COR-L47 (cell line): ENCODE measurements at places on chromosomes 5 and 9.

- DNase-seq: no peak
Measured at GRCh38 chr5:159764283-159765134, 151.8 kb upstream of the ADRA1B start.

DNA sequence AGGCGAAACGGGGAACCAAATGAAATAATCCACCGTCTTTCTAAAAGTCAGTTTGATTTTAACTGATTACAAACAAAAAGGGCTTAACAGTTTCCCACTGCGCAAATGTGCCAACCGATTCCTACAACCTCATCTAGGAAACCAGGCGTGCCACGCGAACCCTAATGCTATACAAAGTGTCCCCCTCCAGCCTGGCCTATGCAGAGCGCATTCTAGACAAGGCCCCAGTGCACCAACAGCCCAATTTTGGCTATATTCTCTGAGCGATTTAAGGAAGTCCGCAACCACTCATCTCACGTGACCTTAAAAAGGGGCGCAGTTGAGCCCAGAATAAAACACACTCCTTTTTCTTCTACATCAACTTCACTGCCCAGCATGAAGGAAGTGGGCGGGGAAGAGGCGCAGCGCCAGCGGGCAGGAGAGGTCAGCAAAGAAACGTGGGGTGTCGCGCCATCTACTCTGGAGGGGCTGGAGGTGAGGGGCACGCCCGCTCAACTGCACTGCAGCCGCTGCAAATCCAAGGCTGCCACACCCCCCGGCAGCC is 779 bp downstream of the FAM13B start:
- DNase-seq: no peak

DNA sequence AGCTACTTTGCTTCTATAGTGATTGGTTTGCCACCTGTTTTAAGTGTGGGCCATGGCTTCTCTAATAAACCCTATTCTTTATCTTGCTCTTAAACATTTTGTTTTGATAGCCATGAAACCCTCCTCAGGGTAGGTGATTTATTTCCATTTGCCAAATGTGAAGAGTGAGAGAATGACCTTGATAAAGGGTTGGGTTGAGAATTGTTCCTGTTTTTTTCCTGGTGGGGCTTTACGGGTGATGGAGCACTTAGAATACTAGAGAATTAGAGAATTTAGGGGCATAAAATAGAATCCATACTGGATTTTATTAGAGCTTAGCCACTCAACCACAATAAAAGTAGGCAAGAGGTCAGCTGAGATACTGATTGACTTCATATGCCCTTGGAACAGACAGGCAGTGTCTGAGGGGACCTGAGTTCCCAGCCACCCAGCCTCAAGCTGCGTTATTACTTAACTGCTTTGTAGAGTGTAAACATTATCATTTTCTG is 68.9 kb downstream of the COMMD10 start:
- DNase-seq: no peak

- no peak for DNase-seq
Measured at GRCh38 chr5:170254056-170254455, 21.3 kb downstream of the C5orf58 start.

DNA sequence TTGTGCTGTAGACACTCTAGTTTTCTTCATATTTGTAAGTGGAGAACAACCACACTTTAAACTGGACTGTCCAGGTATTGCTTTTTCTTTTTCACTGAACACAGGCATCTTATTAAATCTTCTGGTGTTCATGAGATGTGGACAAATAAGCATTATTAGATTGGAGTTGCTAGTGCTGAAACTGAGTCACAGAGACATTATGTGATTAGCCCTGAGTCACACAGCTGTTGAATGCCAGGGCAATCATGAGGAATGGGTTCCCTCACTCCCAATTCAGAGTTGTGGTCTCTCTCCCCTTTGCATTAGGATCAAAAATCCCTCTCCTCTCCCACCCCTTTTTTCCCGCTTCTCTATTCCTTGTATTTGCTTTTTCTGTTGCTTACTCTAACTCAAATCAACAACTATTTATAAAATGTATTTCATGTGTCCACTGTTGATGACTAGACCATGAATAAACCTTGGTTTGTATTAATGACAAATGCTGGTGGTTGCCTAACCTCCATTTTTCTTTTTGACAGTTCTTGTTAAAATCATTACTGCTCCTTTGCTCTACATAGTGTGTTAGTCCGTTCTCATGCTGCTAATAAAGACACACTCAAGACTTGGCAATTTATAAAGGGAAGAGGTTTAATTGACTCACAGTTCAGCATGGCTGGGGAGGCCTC is 738.2 kb downstream of the BRINP1 start:
- DNase-seq: no peak

GRCh38 chr5:130061746-130062145 is 157.5 kb downstream of the CHSY3 start:
- DNase-seq: no peak
